ENCODE measurements at places on chromosomes 5 and 9.

- no peak for DNase-seq
Measured at GRCh38 chr9:130535818-130536521, 43.4 kb upstream of the FUBP3 start.

DNA sequence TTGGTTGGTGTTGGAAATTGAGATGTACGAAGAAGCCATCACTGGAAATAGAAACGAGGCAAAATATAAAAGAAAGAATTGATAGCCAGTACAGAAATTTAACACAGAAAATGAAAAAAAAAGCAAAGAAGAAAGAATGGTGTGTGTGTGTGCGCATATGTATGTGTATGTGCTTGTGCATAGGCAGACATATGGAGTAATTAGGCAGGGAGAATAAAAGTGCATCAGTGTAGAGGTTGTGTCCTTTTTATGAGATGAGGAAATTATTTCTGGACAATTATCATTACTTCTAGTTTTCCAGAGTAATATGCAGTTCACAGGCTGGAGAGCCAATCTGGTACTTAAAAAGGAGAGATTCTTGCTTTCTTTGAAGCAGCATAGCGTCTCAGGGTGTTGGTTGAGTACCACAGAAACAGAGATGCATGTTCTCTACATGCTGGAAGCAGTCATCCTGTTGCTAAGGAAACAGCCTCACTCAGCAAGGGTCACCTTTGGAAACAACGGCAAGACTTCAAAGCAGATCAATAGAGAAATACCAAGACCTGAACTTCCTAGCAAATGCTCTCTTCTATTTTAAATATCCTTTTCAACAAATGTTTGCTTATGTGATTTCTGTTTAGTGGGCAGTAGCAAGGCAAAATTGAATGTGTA lies 172.7 kb downstream of the TAF11L14 start:
- no peak for DNase-seq

DNA sequence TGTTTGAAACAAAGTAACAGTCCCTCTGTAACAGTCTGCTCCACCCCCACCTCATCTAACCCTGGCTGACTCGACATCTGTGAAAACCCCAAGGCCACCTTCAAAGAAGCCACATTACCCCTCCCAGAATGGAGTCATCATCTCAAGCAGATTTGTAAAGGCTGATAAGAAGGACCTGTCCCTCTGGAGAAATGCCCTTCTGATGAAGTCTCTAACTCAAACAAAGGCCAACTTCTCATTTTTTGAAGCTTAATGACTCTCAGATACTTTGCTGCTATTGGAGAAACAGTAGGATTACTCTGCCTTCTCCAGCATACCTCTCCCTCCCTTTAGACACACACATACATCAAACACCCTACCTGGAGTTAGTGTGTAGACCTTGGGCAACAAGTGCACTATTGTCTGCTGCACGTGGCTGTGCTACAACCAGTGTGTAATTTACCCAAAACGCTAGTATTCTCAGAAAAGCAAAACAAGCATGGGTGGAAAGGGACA lies 5.3 kb upstream of the SUSD1 start:
- peak; percentile 7 for DNase-seq

DNA sequence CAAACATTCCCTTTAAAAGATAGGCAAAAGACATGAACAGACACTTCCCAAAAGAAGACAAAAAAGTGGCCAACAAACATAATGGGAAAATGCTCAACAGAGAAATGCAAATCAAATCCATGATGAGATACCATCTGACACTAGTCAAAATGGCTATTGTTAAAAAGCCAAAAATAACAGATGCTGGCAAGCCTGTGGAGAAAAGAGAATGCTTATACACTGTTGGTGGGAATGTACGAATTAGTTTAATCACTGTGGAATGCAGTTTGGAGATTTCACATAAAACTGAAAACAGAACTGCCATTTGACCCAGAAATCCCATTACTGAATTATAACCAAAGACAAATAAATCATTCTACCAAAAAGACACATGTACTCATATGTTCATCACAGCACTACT lies 58.3 kb upstream of the WDR41 start:
- no peak for DNase-seq

GRCh38 chr5:966941-967340 lies 41.7 kb upstream of the NKD2 start:
- DNase-seq = no peak

DNA sequence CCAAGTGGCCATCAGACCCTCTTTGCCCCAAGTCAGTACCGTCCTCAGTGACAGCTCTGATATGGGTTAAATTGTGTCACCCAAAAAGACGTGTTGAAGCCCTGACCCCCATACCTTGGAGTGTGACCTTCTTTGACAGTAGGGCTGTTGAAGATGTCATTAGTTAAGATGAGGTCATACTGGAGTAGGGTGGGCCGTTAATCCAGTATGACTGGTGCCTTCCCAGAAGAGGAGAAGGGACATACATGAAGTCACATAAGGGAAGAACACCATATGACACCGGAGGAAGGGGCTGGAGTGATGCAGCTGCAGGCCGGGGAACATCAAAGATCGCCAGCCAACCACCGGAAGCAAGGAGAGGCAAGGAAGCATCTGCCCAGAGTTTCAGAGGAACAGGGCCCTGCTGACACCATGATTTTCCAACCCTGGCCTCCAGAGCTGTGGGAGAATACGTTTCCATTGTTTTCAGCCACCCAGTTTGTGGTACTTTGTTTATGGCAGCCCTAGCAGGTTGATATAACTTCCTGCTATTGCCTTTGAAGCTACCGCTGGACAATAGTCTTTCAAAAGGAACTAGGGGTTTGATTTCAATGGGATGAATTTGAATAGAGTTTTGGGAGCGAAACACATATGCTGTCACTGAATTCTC lies 36.4 kb upstream of the CPEB4 start:
- no peak for DNase-seq

DNA sequence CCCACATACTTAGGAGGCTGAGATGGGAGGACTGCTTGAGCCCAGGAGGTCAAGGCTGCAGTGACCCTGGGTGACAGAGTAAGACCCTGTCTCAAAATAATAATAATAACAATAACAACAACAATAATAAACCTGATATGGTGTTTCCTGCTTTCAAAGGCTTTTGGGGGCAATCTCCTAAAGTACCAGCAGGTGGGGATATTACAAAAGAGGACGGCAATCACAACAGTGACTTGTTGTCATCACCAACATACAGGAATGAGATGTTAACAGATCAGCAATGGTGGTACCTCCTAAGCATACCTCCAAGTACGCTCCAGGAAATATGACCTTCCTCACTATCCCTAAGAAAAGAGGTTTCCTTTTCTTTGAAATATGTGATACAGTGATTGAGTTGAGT lies 91.1 kb upstream of the RNF180 start:
- no peak for DNase-seq

- DNase-seq = no peak
Measured at GRCh38 chr5:100854591-100854990, 48.5 kb downstream of the ST8SIA4 start.

DNA sequence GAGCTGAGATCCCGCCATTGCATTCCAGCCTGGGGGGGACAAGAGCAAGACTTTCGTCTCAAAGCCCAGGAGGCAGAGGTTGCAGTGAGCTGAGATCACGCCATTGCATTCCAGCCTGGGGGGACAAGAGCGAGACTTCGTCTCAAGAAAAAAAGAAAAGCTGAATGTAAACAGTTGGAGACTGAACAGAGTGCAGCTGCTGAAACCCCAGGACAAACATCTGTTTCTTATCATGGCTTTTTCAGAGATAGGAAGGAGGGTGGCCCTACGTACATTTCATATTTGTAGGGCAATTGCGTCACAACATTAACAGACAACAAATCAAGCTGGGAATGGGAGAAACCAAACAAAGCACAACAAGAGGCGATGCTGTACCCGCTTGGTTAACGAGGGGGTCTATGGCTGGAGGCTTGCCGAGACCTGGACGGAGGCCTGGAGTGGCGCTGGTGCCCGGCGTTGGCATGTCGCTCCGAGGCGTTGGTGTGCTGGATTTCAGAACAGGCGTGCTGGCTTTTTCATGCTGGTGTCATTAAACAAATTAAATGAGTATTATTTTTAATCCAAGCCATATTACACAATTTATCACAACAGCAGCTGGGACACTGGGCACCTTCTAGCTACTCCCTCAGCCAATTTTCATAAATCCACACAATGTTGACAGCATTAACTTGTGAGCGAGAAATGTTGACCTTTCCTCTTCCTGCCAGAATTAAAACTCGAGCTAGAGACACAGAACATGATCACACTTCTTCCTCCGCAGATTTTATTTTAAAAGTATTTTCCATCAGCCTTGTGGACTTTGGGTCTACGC lies 76.1 kb downstream of the TLE1 start:
- no peak for DNase-seq

DNA sequence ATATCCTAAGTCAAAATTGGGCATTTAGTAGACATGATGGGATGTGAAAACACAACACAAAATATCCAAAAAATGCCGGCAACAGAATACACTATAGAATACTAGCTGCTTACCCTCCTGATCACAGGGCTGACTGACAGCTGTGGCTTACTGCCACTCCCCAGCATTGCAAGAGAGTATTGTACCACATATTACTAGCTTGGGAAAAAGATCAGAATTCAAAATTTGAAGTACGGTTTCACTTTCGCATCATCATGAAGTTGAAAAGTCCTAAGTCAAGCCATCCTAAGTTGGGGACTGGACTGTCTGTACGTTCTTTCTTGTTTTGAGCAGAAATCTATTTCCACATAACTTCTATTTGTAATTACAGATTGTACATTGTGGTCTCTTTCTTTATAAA lies 851.4 kb downstream of the MAT2B start:
- no peak for DNase-seq

DNA sequence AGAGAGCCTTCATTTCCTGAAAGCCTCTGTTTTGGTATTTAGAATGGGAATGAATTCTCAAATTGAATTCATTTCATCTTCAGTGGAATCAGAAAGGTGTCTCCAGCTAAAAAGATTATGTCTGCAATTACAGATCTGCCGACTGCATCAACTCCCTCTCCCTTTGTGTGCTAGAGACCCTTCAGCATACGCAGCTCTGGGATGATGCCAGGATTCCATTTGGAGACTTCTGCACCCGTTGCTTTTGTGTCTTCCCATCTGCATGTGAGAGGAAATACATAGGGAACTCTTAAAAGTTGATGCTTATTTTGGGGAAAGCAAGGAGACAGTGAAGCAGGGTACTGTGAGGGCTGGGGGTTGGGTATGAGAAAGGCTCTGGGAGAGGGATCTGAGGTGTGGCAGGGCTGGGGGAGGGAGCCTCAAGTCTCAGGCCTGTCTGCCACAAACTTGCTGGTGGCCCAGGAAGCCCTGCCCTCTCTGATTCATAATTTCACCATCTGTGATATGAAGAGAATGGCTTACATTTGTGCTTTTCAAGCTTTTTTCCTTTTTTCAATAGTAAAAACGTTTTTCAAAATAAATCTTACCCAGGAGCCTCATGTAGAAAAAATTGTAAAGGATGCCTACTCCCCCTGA lies 89.7 kb upstream of the SAP30L start:
- no peak for DNase-seq

- DNase-seq = no peak
Measured at GRCh38 chr9:93649610-93650261, 73.4 kb downstream of the PHF2 start.

DNA sequence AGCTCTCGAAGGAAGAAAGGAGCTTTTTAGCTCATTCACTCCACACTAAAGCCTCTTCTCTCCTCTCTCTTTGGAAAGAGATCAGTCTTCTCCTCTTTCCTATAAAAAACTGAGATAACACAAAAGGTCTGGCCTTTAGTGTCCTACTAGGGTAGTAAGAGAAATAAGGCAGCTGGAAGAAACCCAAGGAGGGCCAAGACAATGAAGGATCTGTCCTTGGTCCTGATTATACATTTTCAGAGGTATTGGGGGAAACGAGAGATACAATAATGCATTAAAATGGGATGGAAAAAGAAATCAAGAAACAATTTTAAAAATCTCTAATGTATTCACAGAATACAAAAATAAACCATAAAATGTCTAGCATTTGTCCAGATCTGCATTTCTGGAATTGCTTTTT lies 184.0 kb downstream of the SLF1 start:
- DNase-seq = no peak

DNA sequence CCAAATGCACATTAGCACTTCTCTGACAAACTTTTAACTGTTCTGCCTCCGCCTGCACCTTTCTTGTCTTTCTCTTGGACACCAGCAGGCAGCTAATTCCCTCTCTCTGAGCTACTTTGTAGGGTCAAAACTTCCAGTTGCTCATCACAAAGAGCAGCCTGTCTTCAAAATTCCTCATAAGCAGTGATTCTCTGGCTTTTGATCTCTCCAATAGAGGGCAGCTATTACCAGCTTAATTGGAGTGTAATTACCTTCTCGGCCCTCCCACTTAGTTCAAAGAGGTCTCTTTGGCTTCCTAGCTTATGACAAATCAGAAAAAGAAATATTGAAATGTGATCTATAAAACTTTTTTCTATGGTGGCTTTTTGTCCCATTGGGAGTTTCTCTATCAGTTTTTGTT lies 43.6 kb upstream of the RAD23B start:
- no peak for DNase-seq

GRCh38 chr9:133238851-133239532 lies 29.9 kb upstream of the OBP2B start:
- peak; percentile 34 for DNase-seq

GRCh38 chr9:134259708-134260107 lies 66.5 kb upstream of the RXRA start:
- DNase-seq = no peak

DNA sequence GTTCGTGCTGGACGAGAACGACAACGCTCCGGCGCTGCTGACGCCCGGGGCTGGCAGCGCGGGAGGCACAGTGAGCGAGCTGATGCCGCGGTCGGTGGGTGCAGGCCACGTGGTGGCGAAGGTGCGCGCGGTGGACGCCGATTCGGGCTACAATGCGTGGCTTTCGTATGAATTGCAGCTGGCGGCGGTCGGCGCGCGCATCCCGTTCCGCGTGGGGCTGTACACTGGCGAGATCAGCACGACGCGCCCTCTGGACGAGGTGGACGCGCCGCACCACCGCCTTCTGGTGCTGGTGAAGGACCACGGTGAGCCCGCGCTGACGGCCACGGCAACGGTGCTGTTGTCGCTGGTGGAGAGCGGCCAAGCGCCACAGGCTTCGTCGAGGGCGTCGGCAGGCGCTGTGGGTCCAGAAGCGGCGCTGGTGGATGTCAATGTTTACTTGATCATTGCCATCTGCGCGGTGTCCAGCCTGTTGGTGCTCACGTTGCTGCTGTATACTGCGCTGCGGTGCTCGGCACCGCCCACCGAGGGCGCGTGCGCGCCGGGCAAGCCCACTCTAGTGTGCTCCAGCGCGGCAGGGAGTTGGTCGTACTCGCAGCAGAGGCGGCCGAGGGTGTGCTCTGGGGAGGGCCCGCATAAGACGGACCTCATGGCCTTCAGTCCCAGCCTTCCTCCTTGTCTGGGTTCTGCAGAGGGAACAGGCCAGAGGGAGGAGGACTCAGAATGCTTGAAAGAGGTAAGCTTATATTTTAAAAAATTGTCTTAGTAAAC lies 2.2 kb downstream of the PCDHA13 start:
- no peak for DNase-seq

DNA sequence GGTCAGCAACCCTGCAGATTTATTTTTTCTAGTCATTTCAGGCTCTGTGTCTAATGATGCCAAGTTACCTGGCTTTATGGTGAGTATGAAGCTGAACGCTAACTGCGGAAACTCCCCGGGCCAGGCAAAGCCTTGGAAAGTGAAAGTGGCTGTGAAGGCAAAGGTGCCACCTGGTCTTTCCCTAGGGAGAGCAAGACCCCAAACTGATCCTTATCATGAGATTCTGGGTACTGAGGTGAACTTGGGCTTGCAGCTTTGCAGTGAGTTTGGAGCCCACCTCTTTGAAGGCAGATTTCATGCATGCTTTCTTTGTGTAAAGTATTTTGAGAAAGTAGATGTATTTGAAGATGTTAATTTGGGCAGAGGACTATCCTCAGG lies 63.3 kb downstream of the CARTPT start:
- no peak for DNase-seq

- DNase-seq = no peak
Measured at GRCh38 chr5:120207129-120207528, 257.0 kb upstream of the PRR16 start.

Measured in stimulated activated CD8-positive, alpha-beta memory T cell treated with anti-CD3 and anti-CD28 coated beads, Interleukin-4, amount 100 ng/mL, for 1 hour (primary cell).